Natural killer cell (primary cell): ENCODE measurements at places on chromosomes 4 and X.

- no peak for DNase-seq
These were observed 47.2 kb downstream of the FGFBP1 start for GRCh38 chr4:15891312-15891711.

GRCh38 chr4:145524552-145524951, 42.9 kb downstream of the SMAD1 start:
- DNase-seq, result no peak

DNA sequence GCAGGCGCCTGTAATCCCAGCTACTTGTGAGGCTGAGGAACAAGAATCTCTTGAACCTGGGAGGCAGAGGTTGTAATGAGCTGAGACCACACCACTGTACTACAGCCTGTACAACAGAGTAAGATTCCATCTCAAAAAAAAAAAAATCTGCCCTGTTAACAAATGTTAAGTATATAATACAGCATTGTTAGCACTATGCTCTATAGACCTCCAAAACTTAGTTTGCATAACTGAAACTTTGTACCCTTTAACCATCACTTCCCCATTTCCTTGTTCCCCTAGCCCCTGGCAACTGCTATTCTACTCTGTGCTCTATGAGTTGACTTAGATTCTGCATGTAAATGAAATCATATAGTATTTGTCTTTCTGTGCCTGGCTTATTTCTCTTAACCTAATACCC, 76.7 kb downstream of the TAB3 start:
- no peak for DNase-seq

GRCh38 chrX:19129694-19130093, 7.4 kb upstream of the ADGRG2 start:
- no peak for DNase-seq

DNA sequence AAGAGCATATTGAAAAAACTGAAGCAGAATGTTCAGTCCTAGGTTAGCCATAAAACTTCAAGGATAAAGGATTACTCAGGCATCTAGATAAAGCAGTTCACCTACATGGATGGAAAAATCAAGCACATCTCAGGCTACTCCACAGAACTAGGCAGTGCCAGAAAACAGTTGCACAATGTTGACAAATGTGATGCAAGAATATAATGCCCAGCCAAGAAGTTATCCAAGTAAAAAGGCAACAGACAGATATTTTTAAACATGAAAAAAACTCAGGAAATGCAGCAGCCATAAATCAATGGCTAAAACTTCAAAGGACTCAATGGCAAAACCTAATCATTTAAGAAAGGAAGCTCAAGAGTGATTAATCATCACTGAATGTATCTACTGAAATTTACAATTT, 456.0 kb upstream of the FAM241A start:
- DNase-seq, result no peak
